ENCODE measurements at places on chromosomes 7 and 10.

GRCh38 chr7:28318101-28318762 lies 94.1 kb upstream of the CREB5 start:
- no peak for DNase-seq

- no peak for DNase-seq
Observed at GRCh38 chr7:26284477-26284876, 7.2 kb upstream of the SNX10 start.

DNA sequence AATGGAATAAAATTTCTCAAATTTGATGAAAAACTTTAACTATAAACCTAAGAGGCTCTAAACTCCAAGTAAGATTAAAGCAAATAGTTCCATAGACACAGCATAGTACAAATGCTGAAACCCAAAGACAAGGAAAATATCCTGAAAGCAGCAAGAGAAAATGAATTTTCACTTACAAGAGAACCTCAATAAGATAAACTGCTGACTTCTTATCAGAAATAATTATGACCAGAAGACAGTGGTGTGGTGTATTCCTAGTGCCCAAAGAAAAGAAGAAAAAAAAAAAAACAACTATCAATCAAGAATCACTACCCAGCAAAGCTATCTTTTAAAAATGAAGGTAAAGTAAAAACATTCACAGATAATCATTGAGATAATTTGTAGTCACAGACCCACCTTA lies 106.3 kb downstream of the DYNC1I1 start:
- no peak for DNase-seq

DNA sequence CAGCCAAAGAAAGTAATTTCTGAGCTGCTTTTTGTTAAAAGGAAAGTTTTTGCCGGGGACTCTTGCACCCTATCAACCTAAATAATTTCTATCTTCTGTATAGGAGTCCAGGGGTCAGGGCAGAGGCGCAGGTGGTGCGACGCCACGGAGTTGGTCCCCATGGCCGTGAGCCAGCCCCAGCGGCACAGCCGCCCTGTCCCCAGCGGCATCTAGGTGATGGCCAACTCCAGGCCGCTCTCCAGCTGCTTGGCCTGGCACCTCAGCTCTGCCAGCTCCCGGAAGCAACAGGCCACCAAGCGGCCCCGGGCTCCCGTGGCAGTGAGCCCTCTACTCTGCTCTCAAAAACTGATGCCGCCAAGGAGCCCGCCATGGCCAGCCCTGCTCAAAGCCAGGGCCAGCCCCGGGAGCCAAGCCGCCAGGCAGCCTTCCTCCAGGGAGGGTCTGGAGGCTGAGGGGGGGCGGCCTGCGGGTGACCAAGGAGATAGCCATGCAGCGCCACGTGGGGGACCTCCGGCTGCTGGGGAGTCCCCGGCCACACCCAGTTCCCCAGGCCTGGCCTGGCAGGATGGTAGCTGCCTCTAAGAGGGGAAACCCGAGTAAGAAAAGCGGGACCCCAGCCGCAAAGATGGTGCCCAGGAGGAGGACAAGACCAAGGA lies 22.8 kb upstream of the LANCL2 start:
- no peak for DNase-seq

DNA sequence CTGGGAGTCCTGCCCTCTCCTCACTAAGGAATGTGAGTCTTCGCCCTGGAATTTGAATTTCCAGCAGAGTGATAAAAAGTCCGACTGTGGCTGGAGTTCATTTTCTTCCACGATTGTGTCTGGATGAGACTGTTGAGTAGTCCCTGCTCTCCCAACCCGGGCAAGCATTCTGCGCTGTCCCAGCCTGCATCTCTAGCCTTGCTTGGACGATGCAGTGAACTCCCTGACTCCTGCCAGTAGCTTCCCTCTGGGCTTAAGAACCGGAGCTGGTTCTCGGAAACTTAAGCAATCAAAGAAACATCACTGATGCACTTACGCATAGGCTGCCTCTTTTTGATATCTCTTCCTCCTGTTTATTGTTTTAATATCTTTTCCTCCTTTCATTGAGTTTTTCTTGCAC lies 116.0 kb upstream of the FZD8 start:
- no peak for DNase-seq

- no peak for DNase-seq
Observed at GRCh38 chr7:137990251-137990941, 11.5 kb downstream of the CREB3L2 start.

DNA sequence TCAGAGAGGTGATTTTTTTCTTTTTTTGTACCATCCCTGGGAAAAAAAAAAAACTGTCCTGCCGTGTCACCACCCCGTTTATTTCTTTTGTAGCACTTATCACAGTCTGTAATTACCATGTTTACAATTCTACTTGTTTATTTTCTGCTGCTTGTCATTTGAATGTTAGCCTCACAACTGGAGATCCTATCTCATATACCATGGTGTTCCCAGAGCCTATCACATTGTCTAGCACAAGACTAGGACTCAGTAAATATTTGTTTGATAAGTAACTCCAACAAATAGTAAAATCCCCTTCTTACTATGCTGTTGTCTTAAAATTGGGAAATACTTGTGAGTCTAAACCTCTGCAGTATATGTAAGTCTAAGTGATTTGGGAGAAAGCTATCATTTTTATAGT lies 36.0 kb downstream of the MKLN1 start:
- no peak for DNase-seq

- DNase-seq, result no peak
Observed at GRCh38 chr10:132945125-132945893, 2.9 kb upstream of the CFAP46 start.

DNA sequence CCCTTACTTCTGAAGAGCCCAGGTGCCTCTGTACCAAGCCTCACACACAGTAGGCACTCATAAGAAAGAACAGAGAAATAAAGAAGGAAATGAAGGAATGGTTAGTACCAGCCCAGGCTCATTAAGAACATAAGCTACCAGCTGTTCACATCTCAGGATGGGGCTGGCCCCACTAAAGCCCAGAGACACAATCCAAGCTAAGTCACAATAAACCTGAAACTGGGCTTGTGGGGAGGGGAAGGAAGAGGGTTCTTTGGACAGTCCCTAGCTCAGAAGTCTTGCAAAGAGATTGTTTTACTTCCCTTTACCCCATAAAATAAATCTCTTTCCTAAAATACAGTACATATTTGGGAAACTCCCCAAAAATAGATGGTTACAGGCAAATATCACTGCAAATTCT lies 24.3 kb downstream of the FBXW4 start:
- no peak for DNase-seq

DNA sequence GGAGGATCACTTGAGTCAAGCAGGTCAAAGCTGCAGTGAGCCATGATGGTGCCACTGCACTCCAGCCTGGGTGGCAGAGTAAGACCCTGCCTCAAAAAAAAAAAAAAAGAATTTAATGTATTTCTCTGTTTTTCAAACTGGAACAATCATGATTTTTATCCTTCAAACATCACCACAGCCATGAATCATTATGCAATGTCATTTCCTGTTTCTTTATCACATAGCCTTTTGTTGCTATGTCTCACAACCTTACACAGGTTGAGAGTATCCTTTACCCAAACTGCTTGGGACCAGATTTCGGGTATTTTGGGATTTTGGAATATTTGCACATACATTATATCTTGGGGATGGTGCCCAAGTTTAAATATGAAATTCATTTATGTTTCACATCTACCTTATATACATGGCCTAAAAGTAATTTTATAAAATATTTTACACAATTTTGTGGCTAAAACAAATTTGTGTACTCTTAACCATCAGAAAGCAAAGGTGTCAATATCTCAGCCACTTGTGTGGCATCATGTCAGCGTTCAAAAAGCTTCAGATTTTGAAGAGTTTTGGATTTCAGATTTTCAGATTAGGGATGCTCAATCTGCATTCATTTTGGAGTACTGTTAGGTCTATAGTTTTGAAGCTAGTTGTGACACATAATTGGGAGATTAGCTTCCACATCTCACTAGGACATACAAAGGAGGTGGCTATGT lies 8.2 kb downstream of the NT5C3A start:
- no peak for DNase-seq

DNA sequence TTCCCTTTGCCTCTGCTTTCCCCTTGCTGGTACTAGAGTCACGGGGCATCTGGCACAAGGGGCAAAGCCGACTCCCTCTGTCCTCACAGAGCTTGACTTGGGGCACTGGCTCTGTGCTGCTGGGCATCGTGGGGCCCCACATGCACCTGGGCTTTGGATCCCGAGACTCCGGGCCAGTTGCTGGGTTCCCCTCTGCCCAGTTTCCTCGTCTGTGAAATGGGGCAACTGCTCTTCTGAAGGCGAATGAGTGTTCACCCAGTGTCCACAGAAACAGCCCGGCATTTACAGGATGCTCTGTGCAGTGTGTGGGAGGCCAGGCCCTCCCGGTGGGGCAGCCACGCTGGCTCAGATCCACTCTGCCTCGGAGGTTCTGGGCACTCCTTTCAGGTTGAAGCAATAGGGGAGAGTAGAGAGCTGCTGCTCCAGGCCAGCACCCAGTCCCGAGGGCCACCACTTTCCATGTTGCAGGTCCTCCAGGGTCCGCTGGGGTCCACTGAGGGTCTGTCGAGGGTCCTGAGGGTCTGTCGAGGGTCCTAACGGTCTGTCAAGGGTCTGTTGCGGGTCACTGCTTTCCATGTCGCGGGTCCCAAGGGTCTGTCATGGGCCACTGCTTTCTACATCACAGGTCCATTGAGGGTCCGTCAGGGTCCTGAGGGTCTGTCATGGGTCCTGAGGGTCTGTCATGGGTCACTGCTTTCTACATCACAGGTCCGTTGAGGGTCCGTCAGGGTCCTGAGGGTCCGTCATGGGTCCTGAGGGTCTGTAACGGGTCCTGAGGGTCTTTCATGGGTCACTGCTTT lies 103.6 kb downstream of the VIPR2 start:
- no peak for DNase-seq

DNA sequence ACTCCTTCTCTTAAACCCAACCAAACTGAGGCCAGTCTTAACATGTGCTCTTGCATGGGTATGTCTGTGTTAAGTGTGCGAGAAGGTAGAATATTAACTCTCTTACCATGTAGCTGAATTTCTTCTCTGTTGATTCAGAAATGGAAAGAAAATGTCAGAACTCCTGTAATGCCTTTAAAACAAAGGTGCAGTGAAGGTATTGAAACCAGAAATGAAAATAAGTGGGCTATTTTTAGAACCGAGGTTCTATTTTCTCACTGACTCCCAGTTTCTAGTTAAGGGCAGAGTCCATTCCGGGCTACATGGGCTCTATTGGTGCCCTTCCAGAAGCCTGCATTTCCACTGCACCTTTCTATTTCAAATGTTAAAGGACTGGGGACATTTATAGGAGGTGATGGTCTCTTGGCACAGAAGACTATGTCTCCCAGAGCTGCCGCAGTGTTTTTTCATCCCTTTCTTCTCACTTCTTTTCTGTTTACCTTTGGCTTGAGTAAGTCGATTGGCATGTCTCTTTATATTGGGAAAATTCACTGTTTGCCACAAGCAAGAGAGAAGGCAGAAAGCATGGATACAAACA lies 174.9 kb downstream of the LRMDA start:
- no peak for DNase-seq

DNA sequence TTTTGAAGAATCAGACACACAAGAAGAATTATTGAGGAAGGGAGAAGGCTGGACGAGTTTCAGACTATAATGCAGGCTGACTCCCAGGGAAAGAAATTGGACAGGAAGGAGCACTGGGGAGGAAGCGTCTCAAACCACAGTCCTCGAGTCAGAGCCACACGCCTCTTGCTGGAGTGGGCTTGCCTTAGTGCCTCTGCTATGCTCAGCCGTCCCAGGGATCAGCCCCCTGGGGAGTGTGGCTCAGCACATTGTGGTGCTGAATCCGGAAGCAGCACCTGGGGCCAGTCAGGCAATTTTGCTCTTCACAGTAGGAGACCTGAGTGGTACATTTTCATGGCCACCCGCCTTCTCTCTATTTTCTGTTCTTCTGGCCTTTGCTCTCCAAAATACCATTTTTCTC lies 67.4 kb upstream of the SLC35G1 start:
- DNase-seq, result no peak

GRCh38 chr10:125448596-125448995 lies 234.4 kb downstream of the TEX36 start:
- DNase-seq, result no peak

DNA sequence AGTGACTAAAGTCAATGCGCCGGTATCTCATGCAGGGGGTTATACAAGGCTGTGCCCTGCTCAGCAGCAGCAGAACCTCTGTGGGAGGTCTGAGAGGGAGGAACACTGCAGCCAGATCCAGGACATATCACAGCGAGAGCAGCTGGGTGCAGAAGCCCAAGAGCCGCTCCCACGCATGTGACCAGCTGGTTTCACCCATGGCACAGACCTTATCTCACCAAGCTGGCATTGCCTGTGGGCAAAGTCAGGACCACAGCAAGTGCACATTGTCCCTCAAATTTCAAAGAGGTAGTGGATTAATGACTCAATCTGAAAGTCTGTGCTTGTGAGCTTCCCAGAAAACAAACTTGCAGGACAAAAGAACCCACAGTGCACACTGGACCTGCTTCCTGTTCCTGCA lies 31.6 kb upstream of the AKR1C1 start:
- no peak for DNase-seq

DNA sequence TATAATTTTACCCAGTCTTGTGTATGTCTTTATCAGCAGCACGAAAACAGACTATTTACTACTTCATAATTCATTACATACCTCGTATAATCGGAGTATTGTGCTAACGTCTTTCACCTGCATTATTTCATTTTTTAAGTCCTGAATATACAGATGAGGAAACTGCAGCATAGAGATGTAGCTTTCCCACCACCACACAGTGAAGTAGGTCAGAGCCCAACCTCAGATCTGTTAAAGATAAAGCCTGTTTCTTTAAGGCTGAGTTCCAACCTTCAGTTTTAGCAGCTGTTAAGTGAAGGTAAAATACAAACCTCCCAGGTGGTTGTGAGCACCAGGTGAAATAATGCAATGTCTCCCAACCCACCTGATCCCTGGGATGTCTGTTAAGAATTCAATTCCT lies 2.0 kb upstream of the ADAM12 start:
- DNase-seq, result no peak

- no peak for DNase-seq
Observed at GRCh38 chr7:70271617-70272081, 673.4 kb downstream of the AUTS2 start.

- no peak for DNase-seq
Observed at GRCh38 chr7:144738708-144739314, 97.0 kb downstream of the TPK1 start.

GRCh38 chr10:88920986-88921593 lies 31.5 kb downstream of the ACTA2 start:
- DNase-seq, result no peak

DNA sequence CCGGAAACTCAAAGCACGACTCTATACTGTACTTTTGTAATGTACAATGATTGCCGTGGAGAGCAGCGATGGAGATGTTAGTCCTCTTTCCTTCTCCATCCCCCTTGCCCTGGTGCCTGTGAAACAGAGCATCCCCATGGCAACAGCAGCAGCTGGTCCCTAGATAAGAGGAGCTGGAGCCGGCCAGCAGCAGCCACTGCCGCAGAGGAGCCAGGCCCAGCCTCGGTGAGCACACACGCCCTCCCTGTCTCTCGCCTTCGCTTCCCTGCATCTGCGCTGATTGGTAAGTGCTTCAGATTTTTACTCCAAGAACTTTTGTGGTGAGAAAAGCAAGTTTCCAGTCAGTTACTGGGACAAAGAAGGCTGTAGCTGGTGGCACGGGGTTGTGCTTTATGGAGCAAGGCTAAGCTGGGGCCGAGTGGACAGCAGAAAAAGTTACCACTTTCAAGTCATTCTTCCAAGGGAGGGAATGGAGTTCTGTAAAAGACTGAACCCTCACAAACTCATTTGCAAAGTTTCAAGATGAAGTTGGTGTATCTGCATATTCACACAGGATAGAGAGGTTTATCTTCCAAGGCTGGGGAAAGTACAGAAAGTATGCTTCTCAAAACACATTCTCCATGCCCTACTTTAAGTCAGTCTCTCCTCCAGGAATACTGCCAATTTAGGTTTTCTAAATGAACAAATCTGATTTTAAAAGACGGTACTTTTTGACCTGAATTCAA lies at the start of gene PPP1R17:
TSS of gene PPP1R17 (plus strand) at position 192 of the 725 bp plus-strand sequence. CDS start 5,227 bp downstream, outside the sequence.
- DNase-seq, result no peak

- no peak for DNase-seq
Observed at GRCh38 chr10:126795318-126795717, 109.9 kb upstream of the DOCK1 start.

Measured in stimulated activated CD4-positive, alpha-beta T cell treated with anti-CD3 and anti-CD28 coated beads, Interleukin-12 subunit alpha, Interleukin-12 subunit beta, amount 100 ng/mL, for 48 hours (primary cell).